ACHN (cell line): ENCODE measurements at places on chromosomes 3 and 15.

DNA sequence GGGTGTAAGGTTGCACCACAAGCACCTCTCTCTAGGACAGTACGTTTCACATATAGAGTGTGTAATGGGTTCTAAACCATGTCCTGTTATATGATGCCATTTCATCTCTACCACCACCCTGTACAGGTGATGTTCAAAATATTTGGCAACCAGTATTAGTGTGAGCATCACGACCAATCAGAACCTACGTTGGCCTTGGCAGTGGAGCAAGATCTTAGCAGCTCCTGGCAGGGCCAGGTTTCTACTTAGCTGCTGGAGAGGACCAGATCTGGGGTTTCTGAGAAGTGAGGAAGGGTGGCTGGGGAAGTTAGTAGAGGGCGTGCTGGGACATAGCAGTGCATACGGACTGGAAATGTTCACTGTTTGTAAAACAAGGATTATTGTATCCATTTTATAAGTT, 23.1 kb upstream of the MITF start:
- no peak for DNase-seq

GRCh38 chr15:22827125-22827524, 11.3 kb upstream of the NIPA2 start:
- no peak for DNase-seq

DNA sequence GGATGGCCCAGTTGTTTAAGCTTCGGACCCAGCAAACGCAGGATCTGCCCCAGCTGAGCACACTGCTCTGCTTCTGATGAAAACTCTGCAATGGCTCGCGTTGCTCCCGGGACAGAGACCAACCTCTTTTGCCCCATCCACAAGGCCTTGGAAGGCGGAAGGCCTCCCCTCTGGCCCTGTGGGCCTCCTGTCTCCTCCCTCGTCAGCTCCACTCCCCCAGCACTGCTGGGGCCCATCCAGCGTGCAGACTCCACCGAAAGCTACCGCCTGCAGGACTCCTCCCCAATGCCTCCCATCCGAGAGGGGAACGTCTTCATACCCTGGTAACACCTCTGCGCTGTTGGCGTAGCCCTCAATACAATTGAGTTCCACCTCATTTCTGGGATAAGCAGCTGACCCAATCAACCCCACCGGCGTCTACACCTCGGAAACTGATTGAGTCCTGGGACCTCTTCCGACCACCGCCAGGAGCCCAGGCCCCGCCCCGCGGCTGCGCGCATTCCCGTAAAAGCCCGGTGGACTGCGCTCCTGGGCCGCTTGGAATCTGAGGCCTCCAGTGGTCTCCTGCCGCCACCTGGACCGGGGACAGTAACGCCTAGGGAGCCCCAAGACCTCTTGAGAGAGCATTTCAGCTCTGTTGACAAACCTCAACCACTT, at the start of gene PRR23E:
Gene PRR23E (plus strand): TSS at position 556 of the 657 bp plus-strand sequence. CDS start 3,555 bp downstream, outside the sequence.
- DNase-seq: no peak

GRCh38 chr15:90201944-90202375, 830 bp downstream of the SEMA4B start:
- no peak for DNase-seq

DNA sequence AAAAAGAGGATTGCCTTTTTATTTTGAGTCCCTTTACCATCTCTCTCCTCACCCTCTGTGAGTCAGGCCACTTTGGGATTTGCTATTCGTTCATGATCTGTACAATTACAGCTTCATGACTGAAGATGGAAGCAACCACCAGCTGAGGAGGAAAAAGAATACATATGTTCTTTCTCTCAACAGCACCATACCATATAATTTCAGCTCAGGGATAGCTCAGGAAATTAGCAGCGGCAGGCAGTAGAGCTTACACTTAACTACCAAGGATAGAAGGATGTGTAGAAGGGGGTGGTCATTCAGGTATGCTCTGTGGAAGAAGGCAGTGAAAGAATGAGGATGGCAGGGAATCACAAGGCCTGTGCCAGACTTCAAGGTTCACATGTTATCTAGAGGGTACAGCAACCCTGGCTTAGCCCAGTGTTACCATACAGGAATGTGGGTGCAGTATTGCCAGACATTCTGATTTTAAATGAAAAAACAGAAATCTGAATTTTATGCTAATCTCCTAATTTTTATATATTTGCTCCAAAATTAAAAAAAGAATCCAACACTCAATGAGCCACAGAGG, 17.9 kb downstream of the PLS1 start:
- DNase-seq: no peak
